ENCODE measurements at places on chromosomes 1 and 21. TPM values are rescaled to one million over a fixed set of nuclear protein-coding genes. Genes with fewer than 3 reads are reported as not detected.

The FOXO6 gene
- 1.0 TPM for total RNA-seq

The VN1R5 gene
- total RNA-seq, result not detected

The RSBN1 gene
- 9.6 TPM for total RNA-seq

The SLFNL1 gene
- 0.52 TPM for total RNA-seq

The PLXNA2 gene
- total RNA-seq, result 16.2 TPM

The LRRN2 gene
- total RNA-seq, result not detected

The FCN3 gene
- not detected for total RNA-seq

The PPM1J gene
- 1.3 TPM for total RNA-seq

The NT5C1A gene
- not detected for total RNA-seq

The REG4 gene
- total RNA-seq, result not detected

The PRAMEF5 gene
- total RNA-seq, result not detected

The ZSWIM5 gene
- 0.24 TPM for total RNA-seq

The LCE6A gene
- total RNA-seq, result not detected

- DNase-seq, result no peak
These were observed 52.3 kb downstream of the UBE4B start for GRCh38 chr1:10085076-10085475.

GRCh38 chr1:192059407-192059806 lies 98.9 kb upstream of the RGS18 start:
- DNase-seq, result no peak

GRCh38 chr1:162406811-162407210 lies 5.1 kb downstream of the SH2D1B start:
- no peak for DNase-seq

DNA sequence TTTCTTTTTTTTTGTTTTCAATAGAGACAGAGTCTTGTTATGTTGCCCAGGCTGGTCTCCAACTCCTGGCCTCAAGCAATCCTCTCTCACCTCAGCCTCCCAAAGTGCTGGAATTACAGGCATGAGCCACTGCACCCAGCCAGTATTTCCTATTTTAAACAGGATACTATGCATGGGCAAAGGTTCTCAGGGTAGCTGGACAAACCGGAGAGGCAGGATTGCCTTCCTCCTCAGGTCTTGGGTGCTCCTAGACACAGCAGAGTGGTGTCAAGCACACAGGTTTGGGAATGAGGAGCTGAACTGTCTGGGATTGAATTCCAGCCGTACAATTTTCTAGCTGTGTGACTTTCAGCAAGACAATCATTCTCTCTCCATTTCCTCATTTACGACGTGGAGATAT lies 22.9 kb upstream of the HNRNPU start:
- DNase-seq, result peak; percentile 39

DNA sequence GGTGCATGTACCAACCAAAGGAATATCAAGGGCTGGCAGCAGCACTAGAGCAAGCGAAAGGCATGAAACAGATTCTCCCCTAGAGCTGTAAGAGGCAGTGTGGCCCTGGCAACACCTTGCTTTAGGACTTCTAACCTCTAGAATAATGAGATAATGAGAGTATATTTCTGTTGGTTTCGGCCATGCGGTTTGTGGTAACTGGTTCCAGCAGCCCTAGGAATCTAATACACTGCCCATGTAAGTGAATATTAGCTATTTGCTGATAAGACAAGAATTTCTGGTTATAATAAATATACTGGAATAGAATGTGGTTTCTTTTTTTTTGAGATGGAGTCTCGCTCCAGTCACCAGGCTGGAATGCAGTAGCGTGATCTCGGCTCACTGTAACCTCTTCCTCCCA lies 199.4 kb downstream of the GABPA start:
- DNase-seq, result peak; percentile 48

DNA sequence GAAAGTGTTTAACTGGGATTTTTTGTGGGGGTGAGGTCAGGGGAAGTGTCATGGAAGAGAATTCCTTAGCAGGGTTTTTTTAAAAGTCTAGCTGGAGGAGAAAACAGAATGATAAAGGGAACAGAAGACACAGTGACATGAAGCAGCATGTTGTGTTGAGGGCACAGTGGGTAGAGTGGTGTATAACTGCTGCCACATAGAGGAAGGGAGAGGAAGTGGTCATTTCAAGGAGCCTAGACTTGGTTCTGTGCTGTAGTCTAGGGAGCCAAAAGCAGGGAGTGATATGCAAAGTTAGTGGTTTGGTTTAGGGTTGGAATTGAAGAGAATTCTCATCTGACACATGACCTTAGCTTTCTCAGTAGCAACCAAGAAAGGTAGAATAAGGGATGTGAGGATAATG lies 10.2 kb downstream of the EEIG2 start:
- DNase-seq, result no peak

GRCh38 chr1:90924982-90925381 lies 96.9 kb downstream of the ZNF644 start:
- no peak for DNase-seq

DNA sequence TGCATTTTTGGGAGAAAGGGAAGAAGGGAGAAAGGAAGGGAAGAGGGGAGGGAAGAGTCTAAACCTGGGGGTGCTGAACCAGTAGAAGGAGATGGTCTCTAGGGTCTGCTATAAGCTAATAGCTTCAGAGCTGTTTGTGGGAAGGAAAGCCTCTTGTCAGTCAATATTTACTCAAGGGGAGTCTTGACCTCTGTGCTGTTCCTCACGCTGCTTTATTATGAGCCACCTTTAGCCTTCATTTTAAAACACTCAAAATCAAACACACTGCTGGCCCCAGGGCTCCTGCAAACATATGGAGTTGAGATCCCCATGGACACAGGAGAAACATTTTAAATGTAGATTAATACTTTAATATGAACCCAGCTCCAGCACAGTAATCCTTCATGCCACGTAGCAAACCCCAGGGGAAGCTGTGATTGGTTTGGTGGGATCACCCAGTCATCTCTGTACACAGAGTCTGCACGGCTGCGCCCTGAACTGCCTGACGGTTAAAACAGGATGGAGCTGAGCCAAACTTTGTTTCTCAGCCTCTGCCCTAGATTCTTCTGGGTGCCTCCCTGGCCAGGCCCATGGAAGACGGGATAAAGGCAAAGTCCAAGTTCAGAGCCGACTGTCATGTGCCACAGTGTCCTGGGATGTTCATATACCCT lies 40.2 kb upstream of the VWA5B1 start:
- DNase-seq, result peak; percentile 33

- DNase-seq, result no peak
These were observed 73.9 kb downstream of the LAMC2 start for GRCh38 chr1:183259924-183260323.

- DNase-seq, result no peak
These were observed 261.5 kb downstream of the NFIA start for GRCh38 chr1:61343734-61344420.

DNA sequence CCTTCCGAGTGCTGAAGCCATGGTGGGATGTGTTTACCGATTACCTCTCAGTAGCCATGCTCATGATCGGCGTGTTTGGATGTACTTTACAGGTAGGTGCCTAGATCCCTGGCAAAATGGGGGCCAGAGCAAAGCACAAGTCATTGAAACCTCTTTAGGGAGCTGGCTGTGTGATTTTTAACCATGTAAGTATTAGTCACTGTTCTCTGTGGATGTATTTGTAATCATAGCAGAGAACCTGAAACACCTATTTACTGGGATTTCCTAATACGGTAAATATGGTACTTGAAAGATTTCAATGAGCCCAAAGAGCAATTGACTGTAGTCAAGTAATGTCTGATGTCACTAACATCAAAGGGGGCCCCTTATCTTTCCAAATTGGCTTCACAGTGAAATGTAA lies 53.6 kb downstream of the LRRC8C start:
- DNase-seq, result no peak

DNA sequence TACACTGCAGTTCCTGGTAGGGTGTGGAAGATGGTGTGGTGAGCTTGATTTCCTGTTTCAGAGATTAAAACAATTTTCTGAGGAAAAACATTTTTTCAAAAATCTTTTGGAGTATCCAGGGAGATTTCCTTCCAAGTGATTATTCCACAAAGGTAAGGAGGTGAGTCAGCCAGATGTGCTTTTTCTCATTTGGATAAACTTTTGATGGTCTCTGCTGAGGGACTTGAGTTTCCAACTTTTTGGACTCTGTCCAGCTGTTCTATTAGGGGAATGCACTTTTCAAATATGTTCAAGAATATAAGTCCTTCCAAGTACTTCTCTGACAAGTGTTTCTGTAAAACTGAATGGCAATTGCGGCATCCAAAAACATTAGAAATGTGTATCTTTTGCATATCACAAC lies 628.8 kb upstream of the ADAMTS5 start:
- DNase-seq, result no peak

DNA sequence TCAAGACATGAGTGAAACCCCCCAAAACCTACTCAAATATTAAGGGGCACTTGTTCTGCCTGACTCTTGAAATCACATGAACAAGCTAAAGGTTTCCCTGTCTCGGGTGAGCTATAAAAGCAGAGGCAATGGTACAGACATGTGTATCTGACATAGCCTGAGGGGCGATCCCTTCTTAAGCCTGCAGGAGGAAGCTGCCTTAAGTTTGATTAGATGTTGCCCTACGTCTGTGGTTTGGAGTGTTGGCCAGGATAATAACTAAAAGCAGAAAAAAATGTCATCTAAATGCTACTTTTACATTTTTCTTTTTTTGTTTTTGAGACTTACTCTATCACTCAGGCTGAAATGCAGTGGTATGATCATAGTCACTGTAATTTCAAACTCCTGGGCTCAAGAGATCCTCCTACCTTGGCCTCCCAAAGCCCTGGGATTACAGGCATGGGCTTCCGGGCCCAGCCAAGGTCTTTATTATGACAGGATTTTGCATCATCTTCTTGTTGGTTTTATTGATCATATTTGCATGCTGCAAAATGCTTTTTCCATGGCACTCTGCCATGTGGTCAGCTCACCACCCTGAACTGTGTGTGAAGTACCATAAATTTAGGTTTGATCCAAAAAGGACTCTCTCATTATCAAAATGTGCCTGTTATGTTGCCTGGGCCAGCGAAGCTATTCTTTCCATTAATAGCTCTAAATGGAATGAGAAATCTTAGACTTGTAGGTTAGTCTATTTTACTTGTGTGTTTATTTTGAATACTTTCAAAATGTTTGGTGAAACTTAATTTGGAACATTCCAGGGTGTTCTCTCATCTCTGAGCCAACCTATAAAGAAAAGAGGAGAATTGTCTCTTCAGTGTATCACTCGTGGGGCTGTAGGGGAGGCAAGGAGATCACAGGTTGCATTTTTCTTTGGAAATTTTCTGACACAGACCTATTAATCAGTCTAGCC lies 15.0 kb upstream of the HMGN1 start:
- no peak for DNase-seq

DNA sequence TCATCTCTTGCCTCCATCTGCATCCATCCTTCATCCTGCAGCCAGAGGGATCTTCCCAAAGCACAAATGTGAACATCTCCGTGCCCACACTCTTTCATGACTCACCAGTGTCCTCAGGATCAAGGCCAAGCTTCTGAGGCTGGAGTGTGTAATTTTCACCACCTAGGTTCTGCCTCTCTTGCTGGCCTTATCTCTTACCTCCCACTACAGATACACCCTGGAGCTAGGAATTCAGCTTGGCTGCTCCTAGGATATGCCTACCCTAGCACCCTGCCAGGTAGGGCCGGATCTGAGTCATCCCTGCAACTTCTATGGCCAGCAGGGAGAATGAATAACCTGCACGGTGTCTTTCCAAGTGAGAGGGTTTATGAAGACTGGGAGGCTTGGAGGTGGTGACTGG lies 208.7 kb upstream of the CSF3R start:
- peak; percentile 15 for DNase-seq

DNA sequence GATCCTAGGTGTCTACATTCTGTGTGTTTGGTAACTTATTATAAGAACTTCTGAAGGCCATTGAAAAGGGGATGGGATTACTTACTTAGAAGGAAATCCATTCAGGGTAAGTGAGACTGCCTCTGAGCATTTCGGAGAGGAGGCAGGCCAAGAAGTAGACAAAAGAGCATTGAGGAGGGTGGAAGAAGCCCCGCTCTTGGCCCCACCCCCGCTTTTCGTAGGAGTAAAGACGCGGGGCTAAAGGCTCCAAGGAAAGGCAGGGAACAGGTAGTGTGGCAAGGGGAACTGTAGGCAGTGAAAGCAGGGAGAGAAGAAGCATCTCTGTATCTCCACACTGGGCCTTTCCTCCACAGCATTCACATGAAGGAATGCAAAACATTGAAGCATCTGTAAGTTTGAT lies 51.8 kb upstream of the GRIK1 start:
- no peak for DNase-seq
